ENCODE measurements at places on chromosomes 16 and 17.

GRCh38 chr17:28878981-28879380 lies 18.6 kb downstream of the FLOT2 start:
- no peak for DNase-seq

GRCh38 chr16:64983963-64984362 lies 137.9 kb downstream of the CDH11 start:
- DNase-seq = no peak

GRCh38 chr17:67160791-67161190 lies 84.2 kb downstream of the HELZ start:
- DNase-seq = no peak

DNA sequence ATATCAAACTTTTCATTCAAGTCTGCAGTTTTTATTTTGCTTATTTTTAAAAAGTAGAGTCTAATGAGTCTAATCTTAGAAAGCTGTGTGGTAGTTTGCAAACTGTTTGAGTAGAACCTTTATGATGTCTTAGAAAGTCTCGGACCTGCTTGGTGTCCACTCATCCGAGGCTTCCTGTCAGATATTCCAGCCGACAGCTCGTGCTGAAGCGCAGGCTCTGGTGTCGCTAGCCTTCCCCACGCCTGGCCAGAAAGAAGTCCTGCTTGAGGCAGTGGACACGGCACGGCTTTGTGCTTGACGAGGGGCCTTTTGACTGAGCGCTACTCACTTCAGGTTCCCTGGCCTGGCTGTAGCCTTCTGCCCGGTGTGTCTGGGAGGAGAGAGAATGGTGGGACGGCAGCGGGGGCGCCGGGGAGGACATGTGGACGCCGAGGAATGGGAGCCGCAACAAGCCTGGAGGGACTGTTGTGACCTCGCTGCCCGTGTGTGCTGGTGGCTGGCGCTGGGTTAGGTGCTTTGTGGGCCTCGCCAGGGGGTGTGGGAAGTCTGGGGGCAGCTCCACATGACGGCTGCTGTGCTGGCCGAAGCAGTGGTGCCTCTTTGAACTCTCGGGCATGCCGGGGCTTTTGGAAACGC lies 33.5 kb downstream of the BANP start:
- DNase-seq = no peak

GRCh38 chr16:30764816-30765465 lies 2.8 kb downstream of the RNF40 start:
- DNase-seq = no peak

DNA sequence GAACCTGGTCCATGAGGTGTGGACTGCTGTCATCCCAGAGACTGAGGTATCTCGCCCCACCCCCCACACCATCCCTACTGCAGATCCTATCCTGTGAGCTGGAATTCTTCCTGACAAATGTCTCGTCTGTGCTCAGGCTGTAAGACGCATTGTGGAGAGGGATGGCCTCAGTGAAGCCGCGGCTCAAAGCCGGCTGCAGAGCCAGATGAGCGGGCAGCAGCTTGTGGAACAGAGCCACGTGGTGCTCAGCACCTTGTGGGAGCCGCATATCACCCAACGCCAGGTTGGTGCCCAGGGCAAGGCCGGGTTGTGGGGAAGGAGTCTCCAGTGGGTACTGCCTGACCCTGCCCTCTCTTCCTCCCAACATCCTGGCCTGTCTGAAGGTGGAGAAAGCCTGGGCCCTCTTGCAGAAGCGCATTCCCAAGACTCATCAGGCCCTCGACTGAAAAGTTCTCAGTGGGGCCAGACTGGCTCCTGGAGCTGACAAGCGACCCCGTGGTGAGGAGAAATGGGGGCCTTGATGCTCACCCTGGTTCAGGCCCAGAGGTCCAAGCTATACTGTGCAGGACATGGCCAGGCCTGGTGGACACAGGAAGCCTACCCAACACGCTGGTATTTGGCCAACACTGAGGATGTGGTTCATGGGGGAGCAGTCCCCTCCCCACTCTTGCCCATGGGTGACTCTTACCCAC lies 1.2 kb upstream of the MLX start:
- no peak for DNase-seq

DNA sequence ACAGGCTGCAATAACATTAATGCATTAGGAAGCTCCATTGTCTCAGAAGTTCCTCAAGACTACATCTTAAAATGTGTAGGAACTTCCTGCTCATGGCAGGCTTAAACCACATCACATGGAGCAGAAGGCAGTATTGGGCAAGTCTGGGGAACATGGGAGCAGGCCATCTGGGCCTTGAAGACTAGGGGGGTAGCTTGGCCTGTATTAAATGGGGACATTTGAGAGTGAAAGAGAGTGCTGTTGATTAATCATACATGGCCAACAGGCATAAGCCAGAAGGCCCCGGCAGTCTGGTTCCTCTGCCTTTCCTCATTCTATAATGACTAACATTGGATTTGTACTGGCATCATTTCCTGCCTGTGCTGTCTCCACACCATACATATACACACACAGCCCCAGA lies 25.2 kb upstream of the SLC5A11 start:
- DNase-seq = no peak

GRCh38 chr17:38709864-38710603 lies 5.0 kb downstream of the MLLT6 start:
- no peak for DNase-seq

- DNase-seq = no peak
Measured at GRCh38 chr16:70290949-70291519, 1.7 kb upstream of the AARS1 start.

- no peak for DNase-seq
Measured at GRCh38 chr16:49000594-49000993, 281.0 kb downstream of the CBLN1 start.

DNA sequence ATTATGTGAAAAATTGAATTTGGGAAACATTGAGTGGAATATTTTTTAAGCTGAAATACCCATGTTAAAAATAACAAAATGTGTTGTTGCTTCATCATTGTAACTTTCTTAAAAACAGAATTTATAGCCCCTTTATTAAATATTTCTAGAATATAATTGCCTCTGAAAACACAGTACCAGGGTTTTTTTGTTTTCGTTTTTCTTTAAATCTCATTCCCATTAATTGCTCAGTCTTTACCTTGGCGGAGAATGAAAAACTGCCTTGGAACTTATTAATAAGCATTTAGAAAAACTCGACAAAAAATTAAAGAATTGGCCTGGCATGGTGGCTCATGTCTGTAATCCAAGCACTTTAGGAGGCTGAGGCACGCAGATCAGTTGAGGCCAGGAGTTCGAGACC lies 195.2 kb upstream of the TBX2 start:
- DNase-seq = no peak

DNA sequence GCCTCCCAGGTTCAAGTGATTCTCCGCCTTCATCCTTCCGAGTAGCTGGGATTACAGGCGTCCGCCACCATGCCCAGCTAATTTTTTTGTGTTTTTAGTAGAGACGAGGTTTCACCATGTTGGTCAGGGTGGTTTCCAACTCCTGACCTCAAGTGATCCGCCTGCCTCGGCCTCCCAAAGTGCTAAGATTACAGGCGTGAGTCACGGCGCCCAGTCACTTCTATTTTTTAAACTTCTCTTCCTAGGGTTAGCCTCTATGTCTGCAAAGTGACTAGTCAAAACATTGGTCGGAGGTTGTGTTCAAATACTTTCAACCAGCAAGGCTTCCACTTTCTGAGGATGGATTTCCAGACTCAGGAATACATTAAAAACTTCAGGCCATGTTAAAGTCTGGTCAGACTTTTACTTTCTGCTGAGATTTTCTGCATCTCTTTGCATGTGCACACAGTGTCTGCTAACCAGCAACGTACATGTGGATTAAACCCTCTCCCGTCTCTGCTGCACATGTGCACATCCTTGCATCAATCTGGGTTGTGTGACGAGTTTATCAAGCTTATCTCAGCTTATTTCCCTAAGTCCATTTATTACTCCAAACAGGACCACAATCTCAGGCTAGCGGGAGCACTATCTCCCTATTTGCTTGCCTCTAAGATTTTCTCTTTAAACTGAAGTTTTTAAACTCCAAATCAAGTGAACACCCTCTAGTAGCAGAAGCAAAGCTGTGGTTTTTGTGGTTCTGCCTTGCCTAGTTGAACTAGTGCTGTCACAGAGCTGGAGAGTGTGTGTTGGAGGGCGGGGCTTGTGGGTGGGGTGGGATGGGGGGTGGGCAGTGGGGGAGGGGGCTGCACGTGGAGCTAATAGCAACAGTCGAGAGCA lies 525.2 kb upstream of the GOT2 start:
- DNase-seq = no peak

DNA sequence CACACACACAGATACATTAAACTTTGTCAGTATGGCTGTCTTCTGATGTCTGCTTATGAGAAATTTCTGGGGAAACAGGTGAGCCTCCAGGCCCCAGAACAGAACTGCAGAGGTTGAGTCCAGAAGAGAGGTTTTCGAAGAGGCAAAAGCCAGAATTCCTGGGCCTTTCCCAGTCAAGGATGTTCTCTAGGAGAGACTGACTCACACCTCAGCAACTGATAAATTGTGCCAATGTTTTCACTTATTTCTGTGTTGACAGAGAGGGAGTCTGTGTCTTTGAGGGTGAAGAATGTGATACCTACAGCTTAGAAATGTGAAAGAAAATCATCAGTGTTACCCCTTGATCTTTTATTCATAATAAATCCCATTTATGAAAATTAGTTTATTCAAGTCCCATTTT lies 30.3 kb downstream of the LDHD start:
- DNase-seq = no peak

DNA sequence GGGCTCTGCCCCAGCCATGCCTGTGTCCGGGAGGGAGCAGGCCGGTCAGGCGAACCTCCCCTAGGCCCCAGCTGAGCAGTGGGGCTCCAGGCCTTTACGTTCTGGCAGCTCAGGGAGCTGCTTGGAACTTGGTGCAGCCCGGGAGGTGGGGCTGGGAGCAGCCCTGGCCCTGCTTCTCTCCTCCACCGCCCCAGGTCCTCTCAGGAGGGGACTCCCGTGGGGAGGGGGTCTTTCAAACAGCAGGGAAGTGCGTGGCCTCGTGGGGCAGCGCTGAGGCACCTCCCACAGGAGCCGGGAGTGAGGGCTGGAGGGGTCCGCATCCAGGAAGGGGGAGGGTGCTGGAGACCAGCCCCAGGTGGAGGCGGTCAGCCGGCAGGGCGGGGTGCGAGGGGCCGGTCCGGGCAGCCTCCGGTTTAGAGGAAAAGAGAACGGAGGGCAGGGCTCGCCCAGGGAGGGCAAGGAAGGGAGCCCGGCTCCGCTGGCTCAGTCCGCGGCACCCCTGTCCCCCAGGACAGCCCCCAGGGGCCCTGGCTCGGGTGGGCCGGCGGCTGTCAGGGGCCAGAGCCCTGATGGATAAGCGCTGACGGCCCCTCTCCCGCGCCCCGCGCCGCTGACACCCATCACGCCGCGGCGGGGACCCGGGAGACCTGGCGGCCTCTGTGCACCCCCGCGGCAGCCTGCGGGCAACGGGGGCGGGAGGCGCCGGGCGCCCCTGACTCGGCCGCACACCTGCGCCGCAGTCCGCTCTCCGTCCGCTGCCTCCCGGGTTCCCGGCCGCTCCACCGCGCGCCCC lies 587 bp upstream of the PRR35 start:
- no peak for DNase-seq

DNA sequence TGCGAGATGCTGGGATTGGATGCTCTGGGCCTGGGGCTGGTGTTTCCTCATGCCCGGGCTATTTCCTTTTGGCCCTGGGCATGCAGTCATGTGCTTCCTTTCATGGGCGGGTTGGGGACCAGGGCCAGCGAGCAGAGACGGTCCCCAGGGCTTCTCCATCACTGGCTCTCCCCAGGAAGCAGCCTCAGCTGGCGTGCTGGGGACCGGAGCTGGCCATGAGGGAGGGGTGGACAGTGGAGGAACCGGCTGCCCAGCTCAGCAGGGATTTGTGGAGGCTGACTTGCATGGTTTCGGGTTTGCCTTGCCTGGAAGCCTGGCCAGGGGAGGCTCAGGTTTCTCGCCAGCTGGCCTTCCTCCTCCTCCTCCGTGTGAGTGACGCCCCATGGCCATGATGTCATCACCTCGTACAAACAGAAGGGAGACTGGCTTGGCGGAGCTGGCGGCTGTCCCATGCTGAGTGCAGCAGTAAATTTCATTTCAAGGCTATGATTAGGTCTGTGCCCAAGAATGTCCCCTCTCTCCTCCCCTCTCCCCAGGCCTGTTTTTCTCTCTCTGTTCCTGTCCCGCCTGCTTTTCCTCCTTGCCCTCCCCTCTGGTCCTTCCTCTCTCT lies 8.9 kb upstream of the TIMP2 start:
- DNase-seq = no peak

DNA sequence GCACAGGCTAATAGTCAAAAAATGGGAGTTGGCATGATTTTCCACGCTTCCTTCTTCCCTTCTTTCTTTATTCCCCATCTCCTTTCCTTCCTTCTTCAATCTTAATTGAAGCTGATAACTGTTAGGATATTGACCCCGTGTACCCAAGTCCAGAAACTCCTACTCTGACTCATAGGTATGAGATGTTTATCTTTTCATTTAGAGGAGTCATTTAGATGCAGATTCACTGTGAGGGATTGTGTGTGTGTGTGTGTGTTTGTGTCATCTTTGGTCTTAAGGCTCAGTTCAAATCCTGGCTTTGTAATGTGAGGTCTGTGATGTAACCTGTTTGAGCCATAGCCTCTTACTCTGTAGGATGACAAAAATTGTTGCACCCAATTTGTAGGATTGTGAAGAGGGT lies 332.0 kb upstream of the MAF start:
- no peak for DNase-seq

DNA sequence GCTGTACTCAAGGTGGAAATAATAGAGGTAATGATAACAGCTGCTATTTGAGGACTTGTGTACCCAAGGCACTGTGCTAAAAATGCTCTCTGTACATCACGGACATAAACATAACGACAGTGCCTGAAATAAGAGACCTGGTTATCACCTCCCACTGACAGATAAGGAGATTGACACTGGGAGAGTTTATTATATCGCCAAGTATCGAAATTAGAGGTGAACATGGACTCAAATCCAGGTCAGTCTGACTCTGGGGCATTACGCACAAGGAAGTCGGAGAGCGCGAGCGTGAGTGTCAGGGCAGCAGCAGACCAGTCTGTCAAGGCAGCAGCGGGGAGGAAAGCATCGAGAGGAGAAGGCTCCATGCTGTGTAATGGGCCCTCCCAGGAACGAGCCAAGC lies 57.1 kb downstream of the GOSR1 start:
- no peak for DNase-seq

- DNase-seq = peak; percentile 23
Measured at GRCh38 chr16:26672206-26672605, 394.5 kb upstream of the C16orf82 start.

DNA sequence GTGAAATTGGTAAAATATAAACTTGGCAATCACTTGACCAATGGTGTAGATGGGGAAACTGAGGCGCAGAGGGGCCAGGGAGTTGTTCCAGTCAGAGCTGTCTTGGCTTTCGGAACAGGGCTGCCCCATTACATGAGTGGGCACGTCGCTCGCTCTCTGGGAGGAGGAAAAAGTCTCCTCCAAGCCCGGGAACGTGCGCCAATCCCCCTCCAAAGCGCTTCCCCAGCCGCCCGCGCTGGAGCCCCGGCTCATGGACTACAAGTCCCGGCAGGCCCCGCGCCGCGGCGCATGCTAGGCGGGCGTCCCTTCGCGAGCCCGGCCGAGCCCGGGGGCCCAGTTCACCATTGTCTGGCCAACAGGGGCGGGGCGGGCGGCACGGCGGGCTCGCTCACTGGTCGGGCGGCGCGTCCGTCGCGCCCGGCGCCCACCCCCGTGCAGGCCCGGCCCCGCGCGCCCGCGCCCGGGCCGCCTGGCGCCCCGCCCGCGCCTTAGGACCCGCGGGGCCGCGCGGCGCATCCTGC lies at the start of gene LLGL1:
LLGL1 (plus strand) TSS at position 515 of the 521 bp plus-strand sequence. CDS start 48 bp downstream, outside the sequence.
- peak; percentile 97 for DNase-seq

GRCh38 chr17:66612993-66613392 lies 221.9 kb upstream of the CACNG5 start:
- no peak for DNase-seq

- DNase-seq = no peak
Measured at GRCh38 chr17:13561606-13562270, 40.0 kb downstream of the HS3ST3A1 start.

GRCh38 chr16:68287276-68288251 lies 23.2 kb downstream of the SLC7A6OS start:
- DNase-seq = no peak
